ENCODE measurements at places on chromosomes 5 and 9.
A peak's percentile ranks its signal among the peaks of the same experiment; 100 is the strongest.

GRCh38 chr5:8138884-8139283, 269.9 kb downstream of the MTRR start:
- DNase-seq, result no peak

DNA sequence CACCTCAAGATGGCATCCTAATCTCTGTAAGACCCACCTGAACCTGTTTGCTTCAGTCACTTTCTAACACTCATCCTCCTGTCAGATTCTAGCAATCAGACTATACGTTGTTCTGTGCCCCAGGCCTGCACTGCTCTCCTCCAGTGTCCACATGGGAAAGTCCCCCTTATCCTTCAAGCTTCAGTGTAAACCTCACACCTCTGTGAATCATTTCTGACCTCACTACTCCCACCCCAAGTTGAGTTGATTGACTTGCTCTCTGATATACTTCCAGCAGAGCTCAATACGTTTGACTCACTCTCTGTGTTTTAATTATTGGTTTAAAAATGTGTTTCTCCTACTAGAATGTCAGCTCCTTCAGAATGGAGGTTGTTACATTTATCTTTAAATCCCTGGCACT, 240.2 kb downstream of the FBXL17 start:
- DNase-seq, result peak; percentile 13

GRCh38 chr9:132164604-132165362, 2.9 kb downstream of the NTNG2 start:
- DNase-seq, result peak; percentile 83

GRCh38 chr5:151288180-151288579, 15.4 kb downstream of the SLC36A3 start:
- no peak for DNase-seq

DNA sequence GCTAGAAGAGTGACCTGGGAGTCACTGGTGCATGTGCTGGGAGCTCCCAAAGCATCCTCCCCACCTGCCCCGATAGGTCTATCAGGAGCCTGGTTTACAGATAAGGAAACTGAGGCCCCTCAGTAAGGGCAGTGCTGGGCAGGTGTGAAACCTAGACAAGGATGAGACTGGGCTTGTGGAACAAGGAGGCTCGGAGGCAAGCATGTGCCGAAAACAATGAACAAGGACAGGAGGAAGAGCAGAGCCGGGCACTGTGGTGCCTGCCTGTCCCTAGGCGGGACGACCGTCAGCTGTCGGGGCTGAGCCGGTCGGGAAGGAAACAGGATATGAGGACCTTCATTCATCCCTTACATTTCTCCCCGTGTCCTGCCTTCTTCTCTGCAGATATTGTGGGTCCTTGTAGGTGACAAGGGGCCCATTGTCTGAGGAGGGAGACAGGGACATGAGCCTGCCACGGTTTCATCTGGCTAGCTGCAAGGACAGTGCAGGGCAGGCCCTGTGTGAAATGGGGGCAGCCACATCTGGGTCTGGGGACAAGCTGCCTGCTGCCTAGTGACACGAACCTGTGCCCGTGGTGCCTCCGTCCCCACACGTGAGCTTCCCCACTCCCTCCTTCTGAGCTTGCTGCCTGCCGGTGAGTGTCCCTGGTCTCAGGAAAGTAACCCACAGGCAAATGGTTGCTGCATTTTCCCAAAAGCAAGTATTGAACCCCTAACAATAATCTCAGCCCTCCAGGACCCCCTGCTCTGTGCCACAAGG, 18.6 kb downstream of the FGD3 start:
- DNase-seq, result no peak

GRCh38 chr5:60943624-60944023, 1.2 kb downstream of the ERCC8 start:
- DNase-seq, result no peak

GRCh38 chr9:122133984-122134535, 25.5 kb downstream of the NDUFA8 start:
- DNase-seq, result no peak

GRCh38 chr9:137611623-137612609, 6.4 kb downstream of the ARRDC1 start:
- DNase-seq, result peak; percentile 80

DNA sequence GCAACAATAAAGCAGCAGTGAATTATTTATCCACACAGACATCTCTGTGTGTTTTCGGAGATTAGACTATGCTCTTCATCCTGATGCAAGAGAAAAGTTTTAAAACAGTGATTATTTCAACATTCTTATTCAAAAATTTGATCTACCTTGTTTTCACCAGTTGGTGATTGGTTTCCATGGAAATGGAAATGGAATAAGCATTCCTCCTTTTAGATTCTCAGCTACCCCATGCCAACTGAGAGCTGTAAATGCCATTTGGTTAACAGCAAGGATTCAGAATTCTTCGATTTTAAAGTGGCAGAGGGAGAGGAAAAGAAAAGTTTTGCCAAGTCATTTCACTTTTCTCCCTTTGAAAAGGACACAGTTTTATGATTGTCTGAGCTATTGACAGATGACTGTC, 154.7 kb downstream of the PCSK5 start:
- DNase-seq, result no peak

DNA sequence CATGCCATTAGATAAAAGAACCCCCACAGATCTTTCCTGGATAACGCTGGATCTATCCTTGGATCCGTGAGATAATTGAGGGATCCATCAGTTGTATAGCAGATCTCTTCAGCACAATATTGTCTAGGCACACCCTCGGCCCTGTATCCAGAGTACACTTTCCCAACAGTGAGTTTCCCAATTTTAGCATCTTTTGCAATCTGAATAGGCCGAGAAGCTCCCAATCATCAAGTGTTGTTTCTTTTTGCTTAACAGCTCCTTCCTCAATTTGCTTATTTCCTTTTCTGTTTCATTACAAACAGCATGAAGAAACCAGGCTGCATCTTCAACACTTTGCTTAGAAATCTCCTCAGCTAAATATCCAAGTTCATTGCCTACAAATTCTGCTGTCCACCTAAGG, 4.4 kb upstream of the SPTLC1 start:
- no peak for DNase-seq

DNA sequence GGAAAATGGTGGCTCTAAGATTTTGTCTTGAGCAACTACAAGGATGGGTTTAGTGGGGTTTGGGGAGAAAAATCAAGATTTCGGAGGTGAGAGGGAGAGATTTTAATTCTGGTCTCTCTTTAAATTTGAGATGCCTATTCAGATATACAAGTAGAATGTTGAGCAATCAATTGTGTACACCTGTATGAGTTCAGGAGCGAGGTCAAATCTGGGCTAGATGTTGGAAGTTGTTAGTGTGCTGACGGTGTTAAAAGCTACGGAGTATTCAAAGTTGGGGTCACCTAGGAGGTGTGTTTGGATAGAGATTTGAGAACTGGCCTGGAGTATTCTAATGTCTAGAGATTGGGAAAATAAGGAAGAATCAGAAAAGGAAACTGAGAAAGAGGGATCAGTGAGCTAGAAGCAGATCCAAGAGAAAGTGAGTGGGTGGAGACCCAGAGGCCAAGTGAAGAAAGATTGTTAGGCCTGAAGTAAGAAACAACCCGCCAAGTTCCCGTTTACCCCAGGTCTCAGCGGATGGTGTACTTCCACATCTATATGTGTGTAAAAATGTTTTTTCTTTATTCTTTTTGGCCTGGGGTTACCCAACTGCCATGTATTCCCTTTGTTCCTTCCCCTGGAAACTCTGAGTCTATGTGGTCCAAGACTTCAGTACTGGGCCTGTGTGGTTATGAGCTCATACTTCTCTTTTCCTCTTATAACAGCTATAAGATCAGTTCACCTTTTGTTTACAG, 11.9 kb upstream of the ARHGAP26 start:
- no peak for DNase-seq

- no peak for DNase-seq
These were observed 14.8 kb upstream of the SLC6A19 start for GRCh38 chr5:1186351-1187233.

GRCh38 chr5:2904956-2905355, 153.5 kb upstream of the IRX2 start:
- no peak for DNase-seq

- no peak for DNase-seq
These were observed 7.5 kb downstream of the CMBL start for GRCh38 chr5:10300246-10300645.

DNA sequence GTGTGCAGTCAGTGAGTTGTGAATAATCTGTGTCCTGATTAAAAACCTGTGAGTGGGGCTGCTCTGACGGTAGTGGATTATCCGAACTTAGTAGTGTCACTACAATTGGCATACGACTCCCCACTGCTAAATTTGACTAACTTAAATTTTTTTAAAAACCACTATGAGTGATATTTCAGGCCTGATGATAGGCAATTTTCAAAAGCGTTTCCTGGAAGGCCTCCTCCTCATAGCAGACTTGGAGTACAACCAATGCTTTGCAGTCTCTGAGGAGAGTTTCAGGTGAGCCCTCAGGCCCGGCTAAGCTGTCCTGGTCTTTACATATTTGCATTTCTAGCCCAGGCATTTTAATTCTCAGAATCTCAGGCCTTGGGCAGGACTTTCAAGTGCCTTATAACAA, 10.8 kb downstream of the BTNL8 start:
- DNase-seq, result no peak

DNA sequence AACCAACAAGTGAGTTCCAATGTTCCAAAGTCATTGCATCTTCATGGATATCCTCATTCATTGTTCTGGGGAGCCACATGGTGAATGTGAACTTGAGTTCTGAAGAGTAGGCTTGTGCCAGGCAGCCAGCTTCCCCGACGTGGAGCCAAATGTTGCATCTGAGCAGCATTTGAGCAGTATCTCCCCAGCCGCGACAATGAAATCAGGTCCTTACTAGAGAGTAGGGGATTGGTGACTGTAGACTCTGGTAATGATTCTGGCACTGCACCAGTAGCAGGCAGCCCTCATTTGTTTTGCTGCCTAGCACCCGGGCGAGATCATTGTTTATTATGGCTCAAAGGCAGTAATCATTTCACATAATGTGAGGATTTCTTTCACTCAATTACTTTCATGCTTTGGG, 451.4 kb upstream of the C9orf72 start:
- no peak for DNase-seq

DNA sequence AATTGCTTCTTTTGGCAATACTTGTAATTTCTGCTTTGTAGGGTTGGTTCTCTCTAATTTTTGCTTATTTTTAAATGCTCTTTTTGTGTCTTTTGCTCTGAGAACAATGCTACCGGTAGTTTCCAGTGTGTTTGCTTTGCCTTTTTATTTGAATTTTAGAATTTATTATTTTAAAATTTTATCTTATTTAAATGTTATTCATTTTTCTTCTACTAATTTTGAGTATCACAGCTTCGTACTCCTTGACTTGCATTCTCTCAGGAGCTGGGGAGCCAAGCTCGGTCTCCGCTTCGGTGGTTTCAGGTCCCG, 45.9 kb downstream of the ANXA2R start:
- DNase-seq, result no peak

- DNase-seq, result no peak
These were observed 18.6 kb downstream of the DNAJA1 start for GRCh38 chr9:33043671-33044070.

DNA sequence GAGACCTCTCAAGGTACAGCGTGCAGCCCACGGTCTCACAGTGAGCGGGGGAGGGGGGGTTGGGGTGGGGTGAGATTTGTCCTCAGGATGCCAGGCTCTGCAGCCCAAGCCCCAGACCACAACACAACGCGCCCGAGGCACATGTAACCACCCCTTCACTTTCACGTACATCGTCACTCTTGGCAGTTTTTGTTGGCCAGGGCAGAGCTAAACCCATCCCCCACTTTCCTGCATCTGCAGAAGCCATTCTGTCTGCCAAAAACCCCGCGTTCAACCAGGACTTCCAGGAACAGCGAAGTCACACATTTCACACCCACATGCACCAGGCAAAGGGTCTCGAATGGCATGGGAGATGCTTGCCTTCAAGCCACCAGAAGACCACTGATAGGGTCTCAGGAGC, 9.4 kb upstream of the SMIM23 start:
- DNase-seq, result no peak

GRCh38 chr9:16712787-16713186, 157.7 kb downstream of the BNC2 start:
- DNase-seq, result no peak

DNA sequence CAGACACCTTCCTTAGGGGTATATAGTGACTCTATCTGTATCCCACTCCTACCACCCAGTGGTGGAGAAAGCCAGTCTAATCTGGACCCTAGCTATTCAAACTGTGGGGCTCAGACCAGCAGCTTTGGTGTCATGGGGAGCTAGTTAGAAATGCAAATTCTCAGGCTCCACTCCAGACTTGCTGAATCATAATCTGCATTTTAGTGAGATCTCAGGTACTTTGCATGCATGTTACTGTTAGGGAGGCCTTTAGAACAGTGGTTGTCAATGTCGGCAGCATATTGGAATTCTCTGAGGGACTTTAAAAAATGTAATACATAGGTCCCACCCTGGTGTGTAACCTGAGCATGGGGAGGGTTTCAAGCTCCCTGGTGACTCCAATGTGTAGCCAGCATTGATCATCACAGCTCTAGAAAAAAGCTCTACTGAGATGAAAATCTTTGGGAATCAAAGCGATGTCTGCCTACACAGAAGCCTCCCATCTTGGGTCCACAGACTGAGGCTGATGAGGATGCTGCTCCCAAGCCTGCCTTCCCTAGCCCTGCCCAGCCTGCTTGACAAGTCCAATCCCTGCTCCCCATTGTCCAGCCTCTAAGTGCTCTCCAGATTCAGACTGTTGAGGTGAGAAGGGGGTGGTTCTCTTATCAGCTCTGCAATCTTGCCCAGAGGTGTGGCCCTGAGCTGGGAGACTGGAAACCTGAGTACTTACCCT, 11.9 kb upstream of the GM2A start:
- DNase-seq, result no peak

Data from choroid plexus epithelial cell (primary cell).